ENCODE measurements at places on chromosomes 5 and 9. TPM values are rescaled to one million over a fixed set of nuclear protein-coding genes. Genes with fewer than 3 reads are reported as not detected.

Gene ACOT12
- total RNA-seq = not detected

Gene CTNND2
- total RNA-seq = 4.8 TPM

Gene PCDHGA7
- 4.7 TPM for total RNA-seq

Gene SPDL1
- total RNA-seq = 4.4 TPM

- no peak for DNase-seq
These were observed 31.1 kb downstream of the MRPS27 start for GRCh38 chr5:72288924-72289323.

GRCh38 chr5:81995407-81995806 is 23.6 kb downstream of the ATG10 start:
- DNase-seq = no peak

- no peak for DNase-seq
These were observed 1.6 kb downstream of the CLPTM1L start for GRCh38 chr5:1343315-1343751.

- no peak for DNase-seq
These were observed 509.2 kb downstream of the CDH10 start for GRCh38 chr5:24135536-24135935.

- DNase-seq = no peak
These were observed 270.2 kb downstream of the FSTL4 start for GRCh38 chr5:133341915-133342710.

- DNase-seq = no peak
These were observed 5.5 kb downstream of the NUDT2 start for GRCh38 chr9:34334916-34335315.

GRCh38 chr5:43041669-43042175 is 1.6 kb upstream of the ANXA2R start:
- no peak for DNase-seq

DNA sequence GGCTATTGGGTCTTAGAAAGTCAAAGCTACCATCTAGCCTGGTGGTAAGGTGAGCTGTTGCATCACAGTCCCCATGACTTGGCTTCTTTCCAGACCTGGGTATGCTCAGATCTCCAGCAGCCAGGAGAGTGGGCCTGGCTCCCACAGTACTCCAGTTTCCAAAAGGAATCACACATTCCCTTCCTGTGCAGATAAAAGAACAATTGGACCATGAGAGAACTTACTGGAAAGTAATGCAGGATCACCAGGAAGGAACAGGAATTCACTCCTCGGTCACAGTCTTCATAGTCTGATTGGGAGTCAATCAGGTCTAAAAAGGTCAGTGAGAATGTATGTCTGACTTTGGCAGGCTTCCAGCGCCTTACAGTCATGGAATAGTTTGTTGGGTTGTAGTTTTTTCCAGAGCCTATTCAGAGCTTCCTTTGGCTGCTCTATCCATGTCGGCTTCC is 47.8 kb upstream of the CD180 start:
- DNase-seq = no peak

- no peak for DNase-seq
These were observed 175.2 kb downstream of the FBXL17 start for GRCh38 chr5:108206707-108207106.

DNA sequence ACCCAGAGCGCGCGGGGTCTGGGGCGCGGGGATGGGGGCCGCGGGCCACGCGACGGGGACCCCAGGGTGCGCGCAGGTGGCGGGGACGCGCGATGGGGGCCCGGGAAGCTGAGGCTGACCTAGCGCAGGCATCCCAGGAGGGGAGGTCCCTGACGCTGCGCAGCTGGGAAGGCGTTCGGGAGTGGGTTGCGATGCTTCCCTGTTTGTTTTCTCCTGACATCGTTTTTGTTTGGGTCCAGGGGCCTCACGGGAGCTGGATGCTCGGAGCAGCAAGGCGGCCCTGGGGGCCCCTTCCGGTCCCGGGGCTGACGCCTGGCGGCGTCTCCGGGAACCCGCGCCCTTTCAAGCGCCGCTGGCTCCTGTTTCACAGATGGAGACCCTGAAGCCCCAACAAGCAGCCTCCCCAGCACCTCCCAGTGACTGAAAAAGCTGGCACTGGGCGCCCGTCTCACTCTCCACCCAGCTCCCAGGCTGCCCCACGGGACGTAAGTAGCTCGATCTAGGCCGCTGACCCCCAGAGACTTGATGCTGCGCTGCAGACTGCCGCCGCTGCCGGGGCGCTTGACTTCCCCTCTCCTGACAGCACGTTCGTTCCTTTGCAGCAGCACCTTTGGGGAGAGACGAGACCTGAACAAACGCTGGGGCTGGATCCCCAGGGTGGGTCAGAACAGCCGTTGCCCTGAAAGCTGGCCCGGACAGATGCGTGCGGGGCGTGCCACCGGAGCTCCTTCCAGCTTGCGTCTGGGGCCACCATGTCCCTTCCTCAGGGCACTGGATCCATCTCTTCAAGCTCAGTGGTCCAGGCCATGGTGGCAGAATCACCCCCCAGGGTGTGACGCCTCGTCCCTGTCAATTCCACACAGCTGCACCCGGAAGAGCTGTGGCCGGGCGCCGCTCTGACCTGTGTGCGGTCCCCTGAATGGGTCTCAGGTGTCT is 593 bp downstream of the BRD3OS start:
- peak; percentile 79 for DNase-seq

DNA sequence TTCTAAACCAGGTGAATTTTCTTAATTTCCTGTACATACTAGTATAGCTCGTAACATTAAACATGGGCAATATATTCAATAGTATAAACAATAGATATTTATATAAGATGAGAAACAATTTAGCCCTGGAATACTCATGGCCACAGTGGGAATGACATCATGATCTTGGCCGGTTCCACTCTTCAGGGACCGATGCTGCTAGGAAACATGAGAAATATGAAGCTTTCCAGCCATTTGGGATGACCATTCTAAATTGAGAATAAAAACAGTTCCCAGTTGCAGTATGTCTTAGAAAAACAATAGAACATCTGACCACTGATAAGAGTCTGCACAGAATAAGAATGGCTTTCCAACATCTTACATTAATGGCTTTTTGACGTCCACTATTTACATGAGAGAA is 33.3 kb upstream of the SLCO6A1 start:
- peak; percentile 31 for DNase-seq

DNA sequence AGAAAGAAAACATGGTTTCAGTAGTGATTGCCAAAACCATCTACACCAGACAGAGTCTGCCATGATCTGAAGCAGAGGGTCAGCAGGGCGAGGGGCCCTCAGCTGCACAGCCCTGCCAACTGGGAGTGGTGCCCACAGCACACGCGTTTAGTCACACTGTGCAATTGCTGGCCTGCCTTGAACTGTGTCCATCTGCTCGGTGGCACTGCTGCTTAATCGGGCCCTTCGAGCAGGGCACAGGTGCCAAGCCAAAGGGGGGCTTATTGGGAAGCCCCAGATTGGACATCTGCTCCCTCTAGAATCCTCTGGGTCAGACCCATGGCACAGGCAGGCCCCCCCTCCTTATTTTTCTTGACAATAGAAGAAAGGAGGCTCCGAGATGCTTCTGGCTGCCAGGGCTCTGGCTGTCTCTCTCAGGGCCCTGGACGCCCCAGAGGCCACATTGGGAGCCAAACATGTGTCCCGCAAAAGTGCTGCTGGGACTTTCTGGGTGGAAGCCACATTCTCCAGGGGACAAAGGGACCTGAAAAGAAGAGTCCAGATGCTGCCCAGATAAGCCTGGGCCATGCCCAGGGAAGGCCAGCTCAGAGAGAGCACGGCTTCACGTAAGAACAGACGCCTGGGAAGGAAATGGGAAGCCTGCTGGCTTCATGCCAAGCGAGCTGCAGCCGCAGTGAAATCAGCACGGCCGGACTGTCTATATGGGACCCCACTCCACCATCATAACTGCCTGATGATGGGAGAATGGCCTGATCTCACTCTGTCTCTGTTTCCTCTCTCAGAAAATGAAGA is 349.2 kb downstream of the GADD45G start:
- DNase-seq = no peak

- no peak for DNase-seq
These were observed 84.0 kb downstream of the MAST4 start for GRCh38 chr5:66680221-66680620.

DNA sequence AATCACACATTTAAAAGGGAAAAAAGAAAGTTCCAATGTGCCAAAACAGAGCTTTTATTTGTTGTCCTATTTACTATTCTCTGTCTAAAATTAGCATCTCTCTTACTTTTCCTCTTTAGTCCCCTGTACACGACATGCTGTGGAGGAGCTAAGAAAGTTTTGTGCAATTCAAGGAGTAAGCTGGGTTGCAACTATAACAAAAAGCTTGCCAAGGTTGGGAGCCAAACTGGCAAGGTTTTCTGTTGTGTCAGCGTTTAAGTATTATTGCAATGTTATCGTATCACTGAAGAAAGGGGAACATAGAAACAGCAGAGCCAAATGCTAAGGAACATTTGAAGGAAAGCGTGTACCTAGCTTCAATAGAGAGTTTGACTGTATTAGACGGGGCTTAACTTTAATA is 680.8 kb downstream of the CETN3 start:
- peak; percentile 40 for DNase-seq

DNA sequence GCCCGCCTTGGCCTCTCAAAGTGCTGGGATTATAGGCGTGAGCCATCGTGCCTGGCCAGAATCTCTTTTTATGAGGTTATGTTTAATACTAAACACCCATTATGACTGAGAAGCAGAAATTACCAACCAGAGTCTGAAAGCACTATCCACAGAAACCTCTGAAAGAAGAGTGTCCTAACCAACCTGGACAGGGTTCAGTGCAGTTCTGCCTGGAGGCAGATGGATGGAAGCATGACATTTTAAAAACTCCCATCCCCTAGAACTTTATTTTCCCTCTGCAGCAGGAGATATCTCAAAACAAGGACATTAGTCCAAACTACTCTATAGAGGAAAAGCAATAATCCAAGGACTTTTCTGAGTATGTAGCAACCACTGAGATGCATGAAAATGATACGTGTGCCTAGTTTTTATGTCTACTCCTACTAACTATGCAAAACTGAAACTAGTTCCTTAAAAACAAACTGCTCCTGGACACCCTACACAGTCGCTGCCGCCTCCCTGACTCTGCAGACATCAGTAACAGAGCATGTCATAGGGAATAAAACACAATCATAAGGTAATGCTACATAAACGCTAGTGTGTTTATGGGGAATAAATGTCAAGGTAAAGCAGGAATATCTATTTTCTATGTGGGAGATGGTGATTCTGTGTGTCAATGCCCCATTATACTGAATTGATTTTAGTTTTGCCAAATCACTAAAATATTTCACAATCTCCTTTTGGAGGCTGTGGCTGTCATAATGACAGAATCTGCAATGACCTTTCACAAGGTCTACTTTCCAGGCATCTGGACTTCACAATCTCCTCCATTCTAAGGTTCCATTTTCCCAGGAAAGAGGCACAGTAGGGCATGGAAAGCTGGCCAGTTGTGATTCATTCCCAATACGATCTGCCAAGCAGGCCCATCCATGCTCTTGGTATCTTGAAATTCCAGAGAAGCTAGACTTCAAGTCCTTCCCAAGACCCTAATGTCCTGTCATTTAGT is 122.8 kb downstream of the SIL1 start:
- DNase-seq = no peak

DNA sequence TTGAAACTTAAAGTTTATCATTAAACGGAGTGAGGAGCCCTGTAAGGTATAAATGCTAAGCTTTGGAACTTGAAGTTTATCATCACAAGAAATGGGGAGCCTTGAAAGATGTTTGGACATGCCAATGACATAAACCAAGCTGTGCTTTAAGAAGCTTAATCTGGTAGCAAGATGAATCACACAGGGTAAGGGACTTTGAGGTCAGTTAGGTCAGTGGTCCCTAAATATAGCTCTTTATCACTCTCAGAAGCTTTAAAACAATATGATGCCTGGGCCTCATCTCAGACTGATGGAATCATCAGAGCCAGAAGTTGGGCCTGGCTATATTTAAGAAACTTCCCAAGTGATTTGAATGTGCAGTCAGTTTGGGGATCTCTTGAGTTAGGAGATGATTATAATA is 85.7 kb downstream of the TNC start:
- DNase-seq = no peak

DNA sequence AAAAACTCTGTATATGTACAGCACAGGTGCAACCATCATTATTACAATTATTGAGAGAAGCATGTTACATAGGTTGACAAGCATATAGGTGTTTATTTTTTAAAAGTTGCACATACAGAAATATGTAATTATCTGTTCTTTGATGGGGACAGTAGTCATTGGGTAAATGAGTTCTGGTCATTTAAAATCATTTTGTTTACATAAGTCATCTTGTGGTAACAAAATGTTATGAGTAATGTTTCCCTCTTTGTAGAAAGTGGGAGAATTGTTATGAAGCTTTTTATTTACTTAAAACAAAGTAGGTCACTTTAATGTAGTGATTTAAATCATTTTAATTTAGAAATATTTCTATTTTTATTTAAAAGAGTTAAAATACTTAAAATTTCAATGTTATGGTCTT is 33.8 kb upstream of the FBXL17 start:
- no peak for DNase-seq

GRCh38 chr5:206927-207536 is 10.9 kb downstream of the CCDC127 start:
- no peak for DNase-seq

GRCh38 chr5:130289132-130290088 is 385.1 kb downstream of the CHSY3 start:
- no peak for DNase-seq
